Cortex of kidney (tissue), 1 donor: ENCODE measurements at places on chromosomes 2 and 18.

DNA sequence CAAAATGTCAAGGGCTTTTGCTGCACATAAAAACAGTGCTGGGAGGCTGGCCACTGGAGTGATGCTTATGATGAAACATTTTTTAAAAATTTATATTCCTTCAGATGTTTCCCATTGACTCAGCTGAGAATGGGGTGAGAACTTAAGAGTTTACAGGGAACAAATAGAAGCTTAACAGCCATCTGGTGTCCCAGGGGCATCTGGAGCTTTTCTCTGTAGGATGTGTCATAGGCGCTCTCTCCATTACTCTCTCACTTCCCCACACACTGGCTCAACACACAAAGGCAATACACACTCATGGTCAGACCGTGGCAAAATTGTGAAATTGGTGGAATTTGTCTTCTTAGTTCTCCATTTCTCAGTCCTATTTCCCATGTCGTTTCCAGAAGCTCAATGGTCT, 783.1 kb upstream of the LRRTM1 start:
- no peak for DNase-seq

GRCh38 chr18:59033974-59034373, 105.7 kb upstream of the SEC11C start:
- DNase-seq, result no peak

DNA sequence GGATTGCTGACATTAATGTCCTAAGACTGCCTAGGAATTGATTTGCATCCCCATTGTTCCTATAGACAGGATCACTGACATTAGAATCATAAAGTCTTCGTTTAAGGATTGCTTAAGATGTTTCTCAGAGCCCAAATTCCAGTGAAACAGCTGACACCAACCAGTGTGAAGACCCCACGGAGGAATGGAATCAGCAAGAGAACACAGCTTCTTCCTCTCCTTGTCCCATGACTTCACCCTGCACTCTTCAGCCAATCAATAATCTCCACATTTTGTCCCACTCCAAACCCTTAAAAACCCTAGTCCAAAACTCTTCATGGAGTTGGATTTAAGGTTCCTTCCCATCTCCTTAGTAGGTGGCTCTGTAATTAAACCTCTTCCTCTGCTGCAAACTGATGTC, 157.0 kb upstream of the NDUFV2 start:
- DNase-seq, result no peak

DNA sequence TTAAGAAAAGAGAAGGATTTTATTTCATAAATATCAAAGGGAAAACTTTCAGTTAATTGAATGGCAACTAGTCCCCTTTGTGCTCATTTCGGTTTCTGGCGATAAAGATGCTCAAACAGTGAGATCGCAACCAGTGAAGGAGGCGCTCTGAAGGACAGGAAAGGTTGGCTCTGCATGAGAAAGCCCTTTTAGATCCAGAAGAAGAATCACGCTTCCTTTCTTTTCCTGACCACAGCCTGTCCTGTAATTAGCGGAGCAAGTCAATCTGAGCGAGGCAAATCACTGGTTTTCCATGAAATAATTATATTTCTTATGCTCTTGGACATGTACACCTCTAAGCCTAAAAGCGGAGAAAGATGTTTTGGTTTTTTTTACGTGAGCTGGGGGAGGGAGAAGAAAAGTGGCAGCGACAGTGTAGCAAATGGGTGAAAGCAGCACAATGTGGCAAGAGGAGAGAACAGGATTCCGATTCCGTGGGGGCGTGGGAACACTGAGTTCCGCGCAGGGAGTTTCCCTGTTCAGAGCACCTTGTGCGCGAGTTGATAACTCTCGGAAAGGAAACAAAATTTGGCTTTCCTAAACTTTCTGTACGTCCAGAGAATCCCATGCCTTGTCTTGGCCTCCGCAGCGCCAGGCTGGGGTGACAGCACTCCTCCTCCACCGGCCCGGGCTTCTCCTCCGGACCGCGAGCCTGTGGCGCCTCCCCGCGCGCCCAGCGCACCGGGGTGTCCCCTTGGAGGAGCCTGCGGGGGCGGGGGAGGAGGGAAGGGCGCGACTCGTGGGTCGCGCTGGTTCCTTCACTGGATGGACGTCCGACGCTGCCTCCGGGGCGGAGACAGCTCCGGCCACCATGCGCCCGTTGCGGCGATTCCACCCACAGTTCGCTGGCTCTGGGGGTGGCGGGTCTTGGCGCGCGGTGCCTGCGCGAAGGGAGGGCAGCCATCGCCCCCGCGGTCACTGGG, 620 bp upstream of the SLC9A2 start:
- no peak for DNase-seq

- no peak for DNase-seq
Observed at GRCh38 chr18:24035316-24035715, 20.8 kb downstream of the TTC39C start.

DNA sequence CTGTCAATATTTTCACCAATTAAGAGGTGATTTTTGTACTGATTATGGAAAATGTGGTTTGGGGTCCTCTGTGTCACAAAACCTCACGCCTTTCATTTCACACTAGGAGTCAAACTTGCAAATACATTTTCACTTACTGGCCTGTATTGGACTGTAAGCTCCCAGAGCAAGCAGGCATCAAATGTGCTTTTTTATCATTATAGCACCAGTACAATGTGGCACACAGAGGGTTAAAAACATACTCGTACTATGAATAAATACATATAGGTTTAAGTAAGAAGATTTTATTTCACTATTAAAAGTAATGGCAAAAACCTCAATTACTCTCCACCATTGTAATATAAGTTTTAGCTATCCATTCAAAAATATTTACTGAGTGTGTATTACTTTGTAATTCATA, 56.7 kb downstream of the ABCB11 start:
- DNase-seq, result no peak

GRCh38 chr18:76803413-76803812, 18.9 kb upstream of the ZNF236 start:
- no peak for DNase-seq

DNA sequence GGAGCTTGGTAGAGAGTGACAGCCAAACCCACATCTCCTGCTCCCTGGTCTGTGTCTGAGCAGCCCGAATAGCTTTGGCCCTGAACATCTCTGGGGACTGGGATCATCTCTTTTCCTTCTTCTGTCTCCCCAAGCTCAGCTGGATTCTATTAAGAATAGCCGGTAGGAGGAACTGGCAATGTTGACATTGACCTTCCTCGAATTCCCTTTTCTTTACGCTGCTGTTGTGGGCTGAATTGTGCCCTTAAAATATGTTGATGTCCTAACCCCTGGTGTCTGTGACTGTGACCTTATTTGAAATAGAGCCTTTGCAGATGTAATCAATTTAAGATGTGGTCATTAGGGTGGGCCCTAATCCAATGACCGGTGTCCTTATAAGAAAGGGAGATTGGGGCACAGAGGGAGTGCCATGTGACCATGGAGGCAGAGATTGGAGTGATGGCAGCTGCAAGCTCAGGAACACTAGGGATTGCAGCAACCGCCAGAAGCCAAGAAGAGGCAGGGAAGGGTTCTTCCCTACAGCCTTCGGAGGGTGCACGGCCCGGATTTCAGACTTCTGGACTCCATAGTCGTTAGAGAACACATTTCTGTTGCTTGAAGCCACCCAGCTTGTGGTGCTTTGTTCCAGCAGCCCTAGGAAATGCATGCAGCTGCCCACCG, 5.8 kb upstream of the SFTPB start:
- no peak for DNase-seq

- DNase-seq, result no peak
Observed at GRCh38 chr2:170047331-170048065, 130.4 kb upstream of the MYO3B start.

GRCh38 chr2:45218297-45218696, 209.0 kb upstream of the SIX2 start:
- DNase-seq, result no peak

DNA sequence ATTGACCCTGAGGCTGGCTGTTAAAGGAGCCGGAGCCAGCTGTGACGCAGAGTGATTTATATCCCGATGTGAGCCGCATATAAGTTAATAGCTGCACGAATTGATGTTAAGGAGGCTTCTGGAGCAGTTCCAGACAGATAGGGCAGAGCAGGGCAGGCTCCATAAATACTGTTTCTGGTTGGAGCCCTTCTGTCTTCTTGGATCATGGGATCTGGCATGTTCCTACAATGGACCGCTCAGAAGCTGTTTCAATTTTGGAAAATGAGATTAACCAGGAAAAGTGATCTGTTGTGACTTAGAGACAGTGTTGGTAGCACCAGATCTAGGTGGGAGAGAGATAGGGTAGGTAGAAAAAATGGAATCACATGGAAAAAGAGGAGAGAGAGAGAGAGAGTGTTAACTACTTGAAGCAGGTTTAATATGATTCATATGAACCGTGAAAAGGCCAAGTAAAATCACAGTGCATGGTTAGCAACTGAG, 4.8 kb upstream of the IGFBP5 start:
- no peak for DNase-seq

DNA sequence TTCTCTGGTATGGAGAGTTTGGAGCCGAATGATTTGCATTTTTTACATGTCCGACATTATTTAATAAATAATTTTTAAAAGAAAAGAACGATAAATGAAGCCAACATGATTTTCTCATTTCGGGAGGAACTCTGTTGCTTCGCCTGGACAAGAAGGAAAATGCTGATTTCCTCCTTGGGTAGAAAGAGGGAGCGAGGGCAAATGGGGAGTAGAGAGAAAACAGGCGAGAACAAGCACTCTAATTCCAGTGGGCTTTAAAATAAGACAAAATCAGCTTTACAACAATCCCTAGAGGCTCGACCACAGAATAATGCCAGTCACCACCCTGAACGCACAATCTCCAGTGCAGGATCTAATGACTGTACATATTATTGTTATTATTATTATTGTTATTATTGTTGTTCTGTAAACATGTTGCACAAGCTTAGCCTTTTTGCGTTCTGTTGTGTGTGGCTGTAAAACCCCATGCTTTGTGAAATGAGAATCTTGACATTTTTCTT, 3.7 kb downstream of the DLX1 start:
- DNase-seq, result no peak
